ENCODE measurements at places on chromosomes 11 and 22.

DNA sequence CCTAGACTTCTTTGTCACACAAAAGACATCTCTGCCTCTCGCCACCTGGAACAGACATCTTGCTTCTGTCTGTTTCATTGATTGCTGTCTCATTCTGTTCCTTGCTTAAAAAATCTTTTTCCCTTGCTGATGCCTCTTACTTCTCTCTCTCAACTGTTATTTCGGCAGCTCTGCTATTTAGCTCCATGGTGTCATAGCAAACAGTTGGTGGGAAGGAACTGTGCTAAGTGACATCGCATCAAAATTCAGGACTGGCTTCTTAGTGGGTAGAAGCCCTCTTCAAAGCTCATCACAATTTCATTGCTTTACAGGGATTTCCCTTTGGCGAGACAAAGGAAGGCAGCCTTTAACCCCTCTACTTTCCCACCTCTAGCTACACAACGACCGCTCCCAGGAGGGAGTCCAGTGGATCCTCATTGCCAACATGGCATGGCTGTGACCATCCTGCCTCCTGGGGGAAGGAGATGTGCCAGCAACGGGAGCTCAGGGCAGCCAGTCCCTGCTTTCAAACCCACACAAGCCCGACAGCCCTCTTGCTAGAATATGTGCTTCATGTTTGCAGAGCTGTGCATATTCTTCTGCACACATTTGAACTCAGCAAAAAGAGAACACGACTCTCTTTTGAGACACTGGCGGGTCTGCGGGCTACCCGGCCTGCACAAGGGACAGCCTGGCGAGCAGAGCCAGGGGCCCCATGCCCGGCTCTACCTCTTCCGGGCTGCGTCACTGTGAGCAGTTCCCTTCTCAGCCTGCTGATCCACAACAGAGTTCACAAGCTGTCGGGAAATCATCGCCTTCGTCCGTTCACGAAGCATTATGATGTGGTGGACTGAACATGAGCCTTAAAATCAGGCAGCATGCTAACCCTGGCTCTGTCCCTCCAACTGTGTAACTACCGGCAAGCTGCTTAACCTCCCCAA, 51.1 kb upstream of the JAM3 start:
- DNase-seq, result no peak

DNA sequence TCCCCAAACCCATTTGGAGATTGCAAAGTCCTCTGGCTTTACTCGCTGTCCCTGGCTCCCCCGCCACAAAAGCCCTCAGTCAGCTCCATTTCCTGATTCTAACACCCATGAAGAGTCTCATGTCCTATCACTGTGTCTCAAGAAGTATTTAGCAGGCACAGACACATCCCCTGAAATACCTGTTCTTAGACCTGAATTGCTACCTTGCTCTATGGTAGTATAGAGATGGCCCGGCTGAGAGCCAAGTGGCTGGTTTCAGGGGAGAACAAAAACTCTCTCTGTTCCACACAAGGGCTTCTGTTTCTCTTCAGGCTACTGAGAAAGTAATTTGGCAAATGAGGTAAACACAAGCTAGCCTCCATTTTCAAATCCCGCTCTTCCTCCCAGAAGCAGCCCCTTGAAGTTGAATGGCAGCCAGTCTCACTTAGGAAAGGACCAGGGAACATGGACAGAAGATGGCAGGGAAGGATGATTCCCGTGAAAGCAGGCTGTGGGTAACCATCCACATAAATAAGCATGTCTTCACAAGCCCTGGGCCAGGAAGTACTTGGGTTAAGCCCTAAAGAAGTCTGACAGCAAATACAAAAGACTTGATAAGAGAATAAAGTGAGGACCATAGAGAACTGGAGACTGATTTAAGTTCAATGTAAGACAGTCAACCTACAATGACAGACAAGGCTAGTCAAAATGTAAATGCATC, 137.8 kb downstream of the C11orf58 start:
- DNase-seq, result no peak

- DNase-seq, result no peak
These were observed 197.5 kb downstream of the MSANTD4 start for GRCh38 chr11:105824457-105825013.

- no peak for DNase-seq
These were observed 380.2 kb downstream of the TMEM135 start for GRCh38 chr11:87417951-87418350.

DNA sequence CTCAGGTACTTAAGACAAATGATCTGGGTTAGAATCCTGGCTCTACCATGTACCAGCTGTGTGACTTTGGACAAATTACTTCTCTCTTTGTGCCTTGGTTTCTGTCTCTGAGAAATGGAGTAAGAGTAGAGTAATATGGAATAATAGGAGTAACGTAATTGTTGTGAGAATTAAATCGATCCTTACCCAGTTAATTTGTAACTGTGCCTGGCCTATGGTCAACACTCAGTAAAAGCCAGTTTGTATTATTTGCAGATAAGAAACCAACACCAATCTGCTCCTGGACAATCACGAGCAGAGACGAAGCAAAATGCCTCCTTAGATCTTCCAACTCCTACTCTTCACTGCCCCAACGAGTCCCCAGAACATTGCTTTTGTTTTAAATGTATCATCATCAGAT, 266.7 kb downstream of the DCDC1 start:
- no peak for DNase-seq

GRCh38 chr11:119882316-119882715, 153.3 kb upstream of the NECTIN1 start:
- no peak for DNase-seq

- no peak for DNase-seq
These were observed 81.0 kb downstream of the MYEOV start for GRCh38 chr11:69374946-69375310.

GRCh38 chr11:70322666-70323065, 52.2 kb downstream of the PPFIA1 start:
- no peak for DNase-seq

DNA sequence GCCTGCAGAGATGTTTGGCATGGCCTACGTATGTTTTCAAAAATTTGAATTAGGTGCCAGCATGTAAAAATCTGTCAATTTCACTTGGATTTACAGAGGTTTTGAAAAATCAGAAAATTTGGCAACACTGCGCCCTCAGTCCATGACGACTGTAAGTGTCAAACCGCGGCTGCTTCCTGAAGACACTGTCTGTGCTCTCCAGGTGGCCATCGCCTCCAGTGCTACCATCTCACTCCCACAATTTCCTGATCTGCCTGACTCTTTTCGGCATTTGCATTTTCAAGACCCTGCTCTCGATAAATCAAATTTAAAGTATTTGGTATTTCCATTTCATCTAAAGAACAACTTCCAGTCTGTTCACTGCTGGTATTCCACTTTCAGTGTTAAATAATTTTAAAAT, 34.6 kb downstream of the VSIG10L2 start:
- DNase-seq, result no peak

DNA sequence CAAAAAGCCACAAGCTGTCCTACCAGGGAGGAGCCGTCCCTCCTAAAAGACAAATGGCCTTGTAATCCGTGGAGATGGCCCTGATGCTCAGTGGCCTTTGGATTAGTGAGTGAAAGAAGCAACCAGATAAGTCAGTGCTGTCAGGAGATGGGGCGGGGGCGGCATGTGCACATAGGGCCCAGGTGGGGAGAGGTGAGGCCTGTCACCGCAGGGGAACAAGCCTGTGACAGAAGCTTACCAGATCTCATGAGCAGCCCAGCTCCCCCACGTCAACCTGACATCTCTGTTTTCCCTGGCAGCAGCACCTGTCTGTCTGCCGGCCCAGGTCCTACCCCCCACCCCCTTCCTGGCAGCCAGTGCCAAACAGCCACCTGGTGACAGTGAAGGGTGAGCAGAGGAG, 162.6 kb downstream of the BUD13 start:
- DNase-seq, result no peak

DNA sequence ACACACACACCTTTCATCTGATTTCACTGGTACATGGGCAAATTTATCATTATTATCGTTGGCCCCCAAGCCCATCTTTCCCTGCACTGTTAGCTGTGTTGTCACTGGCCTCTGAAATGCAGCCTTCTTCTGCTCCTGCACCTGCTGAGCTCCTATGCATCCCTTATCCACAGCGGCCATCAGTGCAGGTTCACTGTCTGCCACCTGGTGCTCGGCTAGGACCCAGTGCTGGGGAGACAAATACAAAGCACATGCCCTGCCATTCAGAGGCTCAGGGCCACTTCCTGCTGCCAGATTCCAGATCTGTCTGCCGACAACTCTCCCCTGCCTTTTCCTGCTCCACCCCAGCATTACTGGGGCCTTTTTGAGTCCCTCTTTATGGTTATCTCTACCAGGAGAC, 1205.4 kb downstream of the TBC1D22A start:
- DNase-seq, result no peak

- no peak for DNase-seq
These were observed 96.3 kb downstream of the SWAP70 start for GRCh38 chr11:9760193-9760575.

- no peak for DNase-seq
These were observed 1.1 kb downstream of the OR5A2 start for GRCh38 chr11:59425131-59425530.

- peak; percentile 90 for DNase-seq
These were observed 23.4 kb upstream of the MPPED1 start for GRCh38 chr22:43388420-43388851.

GRCh38 chr11:131688048-131688693, 317.8 kb downstream of the NTM start:
- peak; percentile 65 for DNase-seq

All from stimulated activated CD8-positive, alpha-beta memory T cell treated with anti-CD3 and anti-CD28 coated beads, Interleukin-4, amount 100 ng/mL, for 48 hours (primary cell).